ENCODE measurements at places on chromosomes 3 and 15.

DNA sequence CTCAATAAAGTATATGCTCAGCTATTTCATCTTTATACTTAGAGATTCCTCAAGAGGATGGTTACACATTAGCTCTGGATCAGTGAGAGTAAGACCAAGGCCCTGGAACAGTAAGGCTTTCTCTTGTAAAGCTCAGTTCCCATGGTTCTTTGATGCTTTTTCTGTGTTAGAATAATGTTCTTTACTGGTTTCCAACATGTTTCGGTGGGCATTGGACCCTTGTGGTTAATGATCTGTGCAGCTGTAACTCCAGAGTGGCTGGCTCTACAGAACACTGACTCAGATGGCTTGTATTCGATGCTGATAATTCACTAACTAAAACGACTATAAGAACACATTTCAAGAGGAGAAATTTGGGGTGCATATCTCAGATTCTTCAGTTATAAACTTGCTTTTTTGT is 114.7 kb downstream of the AKAP13 start:
- DNase-seq: no peak

GRCh38 chr3:112979244-112979832 is 4.4 kb upstream of the CD200R1 start:
- peak; percentile 40 for DNase-seq

- peak; percentile 2 for DNase-seq
Observed at GRCh38 chr3:8579096-8579495, 65.5 kb downstream of the SSUH2 start.

- peak; percentile 72 for DNase-seq
Observed at GRCh38 chr3:184637705-184638104, 74.2 kb downstream of the MAGEF1 start.

DNA sequence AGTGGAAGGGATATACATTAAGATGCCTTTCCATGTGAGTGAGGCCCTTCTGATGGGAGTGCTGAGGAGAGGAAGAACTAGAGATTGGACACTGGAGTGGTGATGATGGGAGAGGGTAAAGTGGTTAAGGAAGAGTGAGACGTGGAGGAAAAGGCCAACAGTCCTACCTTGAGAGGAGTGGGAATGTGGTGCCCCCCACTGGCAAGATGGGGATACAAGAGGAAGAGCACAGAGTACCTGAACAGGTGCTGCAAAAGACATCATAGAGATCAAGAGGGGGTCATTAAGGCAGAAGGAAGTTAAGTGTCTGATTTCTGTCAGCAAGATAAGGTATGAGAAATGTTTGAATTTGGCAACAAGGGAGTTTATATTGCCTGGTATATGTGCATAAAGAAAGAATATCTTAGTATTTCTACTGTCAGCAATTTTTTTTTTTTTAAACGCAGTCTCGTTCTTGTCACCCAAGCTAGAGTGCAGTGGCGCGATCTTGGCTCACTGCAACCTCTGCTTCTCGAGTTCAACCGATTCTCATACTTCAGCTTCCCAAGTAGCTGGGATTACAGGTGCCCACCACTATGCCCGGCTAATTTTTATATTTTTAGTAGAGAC is 34.0 kb downstream of the ARIH2 start:
- DNase-seq: peak; percentile 43

GRCh38 chr15:68684476-68684875 is 105.7 kb downstream of the CORO2B start:
- DNase-seq: no peak

DNA sequence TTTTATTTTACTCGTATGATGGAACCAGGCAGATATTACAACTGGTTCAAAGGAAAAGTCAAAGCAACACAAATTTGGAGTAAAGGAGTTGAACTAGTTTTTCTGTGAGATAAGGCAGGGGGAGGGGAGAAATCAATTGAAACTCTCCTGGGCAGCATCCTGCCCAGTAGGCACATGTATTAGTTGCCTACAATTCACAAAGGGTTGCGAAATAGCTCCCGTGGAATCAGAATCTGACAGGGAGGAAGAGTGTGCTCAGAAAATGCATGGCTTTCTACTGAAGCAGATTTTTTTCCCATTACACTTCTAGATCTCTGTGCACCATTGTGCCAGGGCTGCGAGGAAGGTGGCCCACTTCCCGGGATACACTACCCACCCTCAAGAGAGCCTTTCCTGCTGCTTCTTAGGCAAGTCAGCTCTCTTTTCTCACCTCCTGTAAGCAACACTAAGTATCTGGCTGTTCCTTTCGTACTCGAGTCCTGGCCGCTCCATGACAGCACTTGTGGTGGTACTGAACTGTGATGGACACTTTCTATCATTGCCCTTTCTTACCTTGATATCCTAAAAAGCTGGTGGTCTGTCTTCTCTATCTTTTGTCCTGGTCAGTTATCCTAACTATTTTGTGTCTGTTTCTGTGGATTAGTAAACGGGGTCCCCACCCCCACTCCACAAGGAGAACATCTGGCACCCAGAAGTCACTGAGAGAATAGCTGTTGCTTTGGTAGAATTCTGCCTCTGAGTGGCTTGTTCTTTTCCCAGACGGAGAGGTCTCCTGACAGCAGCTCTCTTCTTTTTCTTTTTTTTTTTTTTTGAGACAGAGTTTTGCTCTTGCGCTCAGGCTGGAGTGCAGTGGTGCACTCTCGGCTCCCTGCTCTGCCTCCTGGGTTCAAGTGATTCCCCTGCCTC is 74.8 kb downstream of the RPL39L start:
- no peak for DNase-seq

GRCh38 chr15:39593656-39594445 is 13.0 kb downstream of the THBS1 start:
- DNase-seq: no peak

DNA sequence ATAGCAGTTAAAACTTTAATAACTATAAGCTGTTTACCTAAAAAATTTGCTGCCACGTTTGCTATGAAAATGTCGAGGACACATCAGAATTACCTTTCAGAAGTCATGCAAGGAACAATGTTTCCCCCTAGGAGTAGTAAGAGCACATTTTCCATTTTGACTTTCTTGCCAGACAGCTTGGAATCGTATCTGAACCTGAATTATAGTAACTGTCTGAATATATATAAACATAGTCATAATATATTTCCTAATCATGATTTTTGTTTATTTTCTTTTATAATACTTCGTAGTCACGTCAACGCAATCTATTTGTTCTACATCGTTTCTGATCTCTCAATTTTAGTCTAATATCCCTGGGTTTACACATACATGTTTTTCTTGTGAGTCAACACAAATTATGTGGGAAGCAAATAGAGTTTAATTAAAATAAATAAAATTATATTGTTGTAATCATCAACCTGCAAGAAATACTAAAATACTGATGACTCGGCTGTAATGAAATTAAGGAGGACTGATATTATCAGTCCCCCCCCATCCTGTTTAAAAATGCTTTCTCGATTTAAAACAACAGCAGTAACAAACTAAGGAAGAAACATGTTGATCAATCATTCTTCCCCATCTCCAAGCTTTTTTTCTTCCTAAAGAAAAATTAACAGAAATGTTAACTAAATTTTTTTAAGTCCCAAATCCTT is 78.4 kb downstream of the MME start:
- no peak for DNase-seq

- no peak for DNase-seq
Observed at GRCh38 chr3:12759097-12759679, at the start of gene TMEM40. TMEM40 (minus strand) TSS chr3:12759259; CDS start chr3:12749832, 9,427 bp downstream.

- no peak for DNase-seq
Observed at GRCh38 chr15:51838270-51838669, 8.8 kb downstream of the TMOD3 start.

GRCh38 chr3:48194446-48195071 is 6.3 kb upstream of the CDC25A start:
- peak; percentile 70 for DNase-seq

- DNase-seq: no peak
Observed at GRCh38 chr3:74268753-74269152, 345.7 kb downstream of the CNTN3 start.

DNA sequence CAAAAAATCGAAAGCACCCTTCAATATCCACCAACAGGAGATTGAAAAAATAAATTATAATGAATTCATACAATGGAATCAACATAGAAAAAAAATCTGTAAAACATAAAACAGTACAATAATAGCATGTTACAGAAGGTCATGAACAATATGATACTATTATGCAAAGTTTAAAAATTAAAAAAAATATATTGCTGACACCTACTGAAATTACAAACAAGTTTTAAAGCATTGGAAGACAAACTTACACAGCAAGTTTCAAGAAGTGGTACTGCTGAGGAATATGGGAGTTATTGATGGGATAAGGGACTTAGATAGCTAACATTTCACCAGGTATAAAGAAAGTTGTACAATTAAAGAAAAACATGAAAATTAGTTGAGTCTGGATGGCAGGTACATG is 89.4 kb downstream of the EFL1 start:
- no peak for DNase-seq

DNA sequence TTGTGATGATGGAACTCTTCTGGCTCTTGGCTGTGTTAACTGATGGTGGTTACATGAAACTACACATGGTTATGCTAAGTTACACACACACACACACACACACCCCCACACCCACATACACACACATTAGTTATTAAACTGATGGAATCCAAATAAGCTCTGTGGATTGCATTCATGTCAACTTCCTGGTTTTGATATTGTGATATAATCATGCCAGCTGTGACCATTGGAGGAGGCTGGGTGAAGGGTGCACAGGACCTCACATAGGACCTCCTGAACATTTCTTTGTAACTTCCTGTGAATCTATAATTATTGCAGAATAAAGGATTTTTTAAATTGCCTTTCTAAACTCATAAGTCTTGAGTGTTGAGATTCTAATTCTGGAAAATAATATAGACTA is 58.9 kb upstream of the LIMD1 start:
- DNase-seq: no peak

- DNase-seq: no peak
Observed at GRCh38 chr15:96553006-96553405, 222.5 kb downstream of the NR2F2 start.

DNA sequence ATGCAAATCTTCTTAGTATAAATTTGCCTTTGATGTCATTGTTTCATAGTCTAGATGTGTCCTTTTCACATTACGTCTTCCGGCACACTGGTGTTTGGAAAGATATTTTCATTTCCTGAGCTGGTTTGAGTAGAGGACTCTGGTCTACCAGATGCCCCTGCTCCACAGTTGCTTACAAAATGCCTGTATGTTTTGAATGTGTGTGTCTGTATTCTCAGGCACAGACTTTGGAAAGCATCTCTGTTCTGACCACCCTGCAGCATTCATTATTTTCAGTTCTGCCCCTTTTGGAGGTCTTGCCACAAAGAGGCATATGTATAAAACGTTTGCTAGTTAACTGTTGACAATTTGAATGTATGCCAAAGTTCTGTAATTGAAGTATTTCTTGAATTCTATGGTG is 236.0 kb upstream of the GOLIM4 start:
- no peak for DNase-seq

DNA sequence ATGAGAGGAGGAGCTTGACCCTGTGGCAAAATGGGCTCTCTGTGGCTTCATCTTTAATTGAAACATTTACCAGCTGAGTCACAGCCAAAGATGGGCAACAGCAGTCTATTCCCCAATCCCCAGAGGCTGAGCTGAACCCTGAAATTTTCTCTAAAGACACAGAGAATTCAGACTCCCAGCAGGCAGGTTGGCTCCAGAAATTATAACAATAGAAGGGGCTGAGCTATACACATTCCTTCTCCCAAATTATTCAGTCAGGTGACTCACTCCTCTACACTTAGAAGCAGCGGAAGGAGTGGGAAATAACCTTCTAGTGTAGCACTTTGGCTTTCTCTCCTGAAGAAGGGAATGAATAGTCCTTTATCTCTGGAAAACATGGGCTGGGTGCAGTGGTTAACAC is 264.3 kb upstream of the ARHGEF26 start:
- DNase-seq: no peak

- DNase-seq: no peak
Observed at GRCh38 chr3:47011371-47011770, 31.9 kb downstream of the NBEAL2 start.

GRCh38 chr3:194103983-194104751 is 31.8 kb upstream of the HES1 start:
- peak; percentile 65 for DNase-seq

DNA sequence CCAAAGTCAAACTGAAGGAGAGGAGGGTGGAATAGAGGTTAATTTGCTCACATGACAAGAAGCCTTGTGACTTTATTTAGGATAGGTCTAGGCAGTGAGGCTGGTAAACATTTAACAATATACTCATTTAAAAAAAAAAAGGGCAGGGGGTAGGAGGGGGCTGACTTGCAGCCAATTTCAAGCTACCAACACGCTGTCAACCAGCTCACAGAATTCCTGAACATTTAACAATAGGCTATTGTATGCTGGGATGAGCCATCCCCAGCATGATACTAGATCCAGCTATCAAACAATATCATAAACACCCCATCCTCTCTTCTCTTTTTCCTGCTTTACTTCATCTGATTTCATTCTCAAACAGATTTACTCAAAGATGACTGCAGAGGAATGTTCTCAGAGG is 1096.3 kb upstream of the CFAP20DC start:
- no peak for DNase-seq

GRCh38 chr3:78969483-78969882 is 798.3 kb downstream of the ROBO1 start:
- no peak for DNase-seq

DNA sequence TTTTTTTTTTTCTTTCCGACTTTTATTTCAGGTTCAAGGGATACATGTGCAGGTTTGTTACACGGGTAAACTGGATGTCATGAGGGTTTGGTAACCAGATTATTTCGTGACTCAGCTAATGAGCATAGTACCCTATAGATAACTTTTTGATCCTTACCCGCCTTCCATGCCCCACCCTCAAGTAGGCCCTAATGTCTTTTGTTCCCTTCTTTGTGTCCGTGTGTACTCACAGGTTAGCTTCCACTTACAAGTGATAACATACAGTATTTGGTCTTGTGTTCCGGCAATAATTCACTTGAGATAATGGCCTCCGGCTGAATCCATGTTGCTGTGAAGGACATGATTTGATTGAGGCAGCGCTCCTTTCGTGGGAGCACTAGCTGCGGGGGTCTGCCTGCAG is 402.8 kb upstream of the SGO1 start:
- DNase-seq: no peak

DNA sequence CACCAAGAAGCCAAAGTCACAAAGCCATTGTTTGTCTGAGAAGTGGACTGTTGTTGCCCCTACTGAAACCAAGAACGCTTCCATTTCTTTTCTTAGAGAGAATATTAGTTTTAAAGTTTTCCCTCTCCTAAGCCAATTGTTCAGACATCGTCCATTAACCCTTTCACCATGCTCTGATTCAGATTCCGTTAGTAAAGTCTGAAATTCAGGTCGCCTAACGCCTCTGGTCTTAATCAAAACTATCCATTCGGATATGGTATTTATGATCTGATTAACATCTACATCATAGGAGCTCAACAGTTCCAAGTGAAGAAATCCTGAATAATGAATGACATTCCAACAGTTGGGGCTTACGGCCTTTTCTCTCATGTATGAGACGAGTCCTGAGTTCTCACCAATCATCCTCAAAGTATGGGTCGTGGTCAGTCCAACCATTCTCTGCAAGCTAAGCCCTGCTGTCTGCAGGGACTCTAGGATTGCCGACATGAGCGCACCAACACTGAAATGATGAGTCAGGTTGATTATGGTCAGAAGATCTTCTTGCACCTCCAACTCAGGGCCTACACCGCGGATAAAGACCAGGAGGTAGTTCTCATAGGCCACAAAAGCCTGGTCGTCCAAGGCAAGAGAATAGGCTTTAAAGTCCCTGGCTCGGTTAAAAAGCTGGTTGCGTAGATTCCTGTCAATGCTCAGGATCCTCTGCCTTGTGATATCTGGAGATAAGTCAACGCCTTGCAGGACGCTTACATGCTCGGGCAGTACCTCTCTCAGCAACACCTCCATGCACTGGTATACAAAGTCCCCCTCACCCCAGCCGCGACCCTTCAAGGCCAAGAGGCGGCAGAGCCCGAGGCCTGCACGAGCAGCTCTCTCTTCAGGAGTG is 767 bp downstream of the EPM2AIP1 start:
- no peak for DNase-seq
